ENCODE measurements at places on chromosomes 13 and 19. TPM values are rescaled to one million over a fixed set of nuclear protein-coding genes. Genes with fewer than 3 reads are reported as not detected.

DNA sequence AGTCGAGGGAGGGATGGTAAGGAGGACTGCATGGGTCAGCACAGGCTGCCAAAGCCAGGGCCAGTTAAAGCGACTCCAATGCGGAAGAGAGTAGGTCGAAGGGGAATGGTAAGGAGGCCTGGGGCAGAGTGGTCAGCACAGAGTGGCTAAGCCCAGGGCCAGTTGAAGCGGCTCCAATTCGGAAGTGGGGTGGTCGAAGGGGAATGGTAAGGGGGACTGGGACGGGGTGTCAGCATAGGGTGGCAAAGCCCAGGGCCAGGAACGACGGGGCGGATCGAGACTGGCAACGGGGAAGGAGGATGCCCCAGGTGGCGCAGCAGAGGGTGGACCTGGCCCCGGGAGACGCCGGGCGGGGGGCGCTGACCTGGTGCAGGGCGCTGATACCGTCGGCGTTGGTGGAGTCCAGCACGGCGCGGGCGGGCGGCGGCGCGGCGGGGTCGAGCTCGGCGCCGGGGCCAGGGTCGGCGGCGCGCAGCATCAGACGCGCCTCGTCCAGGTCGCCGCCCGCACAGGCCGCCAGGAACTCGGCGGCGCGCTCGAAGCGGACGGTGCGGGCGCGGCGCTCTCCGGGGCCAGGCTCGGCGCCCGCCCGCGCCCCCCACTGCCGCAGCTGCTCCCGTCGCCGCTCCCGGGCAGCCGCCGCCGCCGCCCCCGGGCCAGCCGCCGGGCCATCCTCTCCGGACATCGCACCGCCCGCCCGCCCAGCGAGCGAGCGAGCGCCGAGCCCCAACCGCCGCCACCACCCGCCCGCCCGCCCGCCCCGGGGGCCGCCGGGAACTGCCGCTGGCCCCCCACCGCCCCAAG is at the start of gene PPP1R12C:
Gene PPP1R12C (minus strand): TSS at position 779 of the 804 bp plus-strand sequence. CDS start 94 bp downstream, at position 685.
- no peak for DNase-seq

DNA sequence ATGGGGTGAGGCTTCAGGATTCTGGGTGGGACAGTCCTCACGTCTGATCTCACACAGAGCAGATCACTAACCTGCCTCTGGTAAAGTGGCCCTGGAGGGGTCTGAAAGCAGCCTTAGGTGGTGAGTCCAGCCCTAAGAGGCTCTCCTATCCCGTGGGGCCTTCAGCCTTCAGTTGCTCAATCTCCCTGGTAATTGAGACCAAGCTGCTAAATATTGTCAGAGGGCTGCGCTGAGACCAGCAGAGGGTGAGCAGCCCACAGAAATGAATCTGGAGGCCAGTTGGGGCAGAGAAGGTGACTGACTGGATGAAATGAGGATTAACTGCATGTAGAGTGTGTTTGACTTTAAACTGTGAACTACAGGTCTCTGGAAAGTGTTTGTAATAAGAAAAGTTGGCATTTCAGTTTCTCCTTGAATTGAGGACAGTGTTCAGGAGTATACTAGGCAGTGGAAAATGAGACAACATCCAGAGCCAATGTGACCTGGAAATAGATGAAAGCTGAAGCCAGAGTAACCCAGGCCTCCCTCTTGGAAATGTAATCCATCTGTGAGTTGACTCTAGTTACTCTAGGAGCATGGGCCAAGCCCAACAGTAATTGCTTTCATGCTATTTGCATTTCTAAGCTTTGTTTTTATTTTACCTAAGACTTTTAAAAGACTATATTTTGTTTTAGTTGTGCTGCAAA is 14.3 kb upstream of the HSPH1 start:
- no peak for DNase-seq

- DNase-seq = no peak
These were observed 10.2 kb downstream of the UTP14C start for GRCh38 chr13:52034616-52035226.

GRCh38 chr13:61286148-61286745 is 129.4 kb downstream of the PCDH20 start:
- no peak for DNase-seq

Gene FAM124A
- 11.5 TPM for total RNA-seq

GRCh38 chr19:2770055-2771013 is 12.7 kb downstream of the SGTA start:
- DNase-seq = no peak

Gene CEACAM16
- total RNA-seq = not detected

GRCh38 chr19:2923510-2923909 is 21.3 kb downstream of the ZNF77 start:
- DNase-seq = no peak

DNA sequence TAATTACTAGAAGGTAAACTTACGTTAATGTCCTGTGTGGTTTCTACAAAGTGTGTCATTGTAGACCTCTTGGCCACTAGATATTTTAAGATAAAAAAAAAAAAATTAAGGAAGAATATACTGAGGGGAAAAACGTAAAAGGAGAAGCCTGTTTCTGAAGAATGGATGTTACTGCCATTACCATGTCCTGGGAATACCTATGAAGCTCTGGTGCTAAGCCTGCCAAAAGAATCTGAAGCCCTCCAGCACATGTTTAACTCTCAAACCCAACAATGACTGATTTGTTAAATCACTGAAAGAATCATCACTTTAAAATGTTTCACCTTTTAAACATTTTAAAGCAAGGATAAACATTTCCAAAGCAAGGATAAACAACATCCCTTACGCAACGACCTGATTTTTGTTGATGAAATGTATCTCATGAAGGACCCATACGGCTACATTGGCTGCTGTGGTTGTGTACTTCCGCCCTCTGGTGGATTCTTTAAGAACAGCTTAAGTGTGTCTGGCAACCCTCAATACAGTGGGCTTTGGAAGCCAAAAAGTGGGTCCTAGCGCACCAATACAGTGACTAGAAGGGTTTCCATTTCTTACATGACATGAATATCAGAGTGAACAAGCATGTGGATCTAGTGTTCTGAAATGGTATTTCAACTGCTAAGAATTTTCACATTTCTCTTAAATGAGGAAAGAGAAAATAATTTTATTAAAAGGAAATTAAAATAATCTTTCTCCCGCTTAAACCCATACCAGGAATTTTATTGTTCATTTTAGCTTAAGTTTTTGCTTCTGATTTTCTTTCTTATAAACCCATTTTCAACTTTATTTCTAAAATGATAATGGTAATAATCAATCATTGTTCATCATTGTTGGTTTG is 74.5 kb upstream of the RAP2A start:
- DNase-seq = no peak

Gene TPT1
- total RNA-seq = 3,722 TPM

Gene ISOC2
- 53.2 TPM for total RNA-seq

Gene ZNF30
- total RNA-seq = 2.2 TPM

GRCh38 chr19:4969772-4970531 is 1.0 kb downstream of the KDM4B start:
- no peak for DNase-seq

DNA sequence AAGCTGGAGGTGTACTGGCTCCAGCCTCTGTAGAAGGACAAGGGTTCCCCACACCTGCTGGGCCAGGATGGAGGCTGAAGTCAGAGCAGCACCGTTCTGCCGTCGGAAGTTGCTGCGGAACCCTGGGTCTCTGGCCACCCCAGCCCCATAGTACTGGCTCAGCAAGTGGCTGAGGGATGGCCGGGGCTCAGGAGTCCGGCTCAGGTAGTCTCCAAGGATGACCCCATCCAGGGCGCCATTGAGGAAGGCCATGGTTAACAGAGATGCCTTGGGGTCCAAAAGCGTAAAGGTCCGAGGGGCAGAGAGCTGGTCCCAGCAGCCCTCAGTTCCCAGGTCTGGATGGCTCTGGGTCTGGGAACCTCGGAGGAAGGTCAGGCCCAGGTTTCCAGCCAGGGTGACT is 3.7 kb downstream of the PGLYRP2 start:
- no peak for DNase-seq

DNA sequence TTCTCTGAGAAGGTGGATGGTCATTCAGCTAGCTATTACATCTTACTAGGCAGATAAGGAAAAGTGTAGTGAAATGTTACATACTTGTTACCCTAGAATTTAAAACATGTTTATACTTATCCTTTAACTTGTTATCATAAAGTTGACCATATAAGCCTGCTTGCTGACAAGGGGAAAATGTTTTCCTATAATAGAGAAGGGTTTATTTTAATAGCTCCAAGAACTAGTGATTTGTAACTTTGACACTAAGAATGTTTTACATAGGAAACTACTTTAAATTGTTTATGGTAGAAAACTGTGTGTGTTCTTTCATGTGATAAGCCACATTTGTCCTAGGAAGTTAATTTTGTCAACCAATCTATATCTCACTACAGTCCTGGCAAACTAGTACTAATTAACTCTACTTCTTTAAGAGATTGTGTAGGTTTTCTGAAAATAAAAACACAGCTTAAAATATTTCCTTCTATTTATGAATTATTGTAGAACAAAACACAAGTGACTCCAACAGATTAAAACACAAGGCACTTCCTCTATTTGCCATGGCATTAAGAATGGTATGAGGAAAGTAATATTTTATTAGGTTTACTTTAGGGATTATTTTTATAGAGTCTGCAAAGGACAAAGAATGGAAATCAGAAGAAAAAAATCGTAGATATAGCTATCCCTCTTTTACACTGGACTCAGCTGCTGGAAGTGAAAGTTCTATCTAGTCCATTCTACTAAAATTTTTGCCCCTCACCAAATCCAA is 233.3 kb upstream of the NBEA start:
- no peak for DNase-seq

DNA sequence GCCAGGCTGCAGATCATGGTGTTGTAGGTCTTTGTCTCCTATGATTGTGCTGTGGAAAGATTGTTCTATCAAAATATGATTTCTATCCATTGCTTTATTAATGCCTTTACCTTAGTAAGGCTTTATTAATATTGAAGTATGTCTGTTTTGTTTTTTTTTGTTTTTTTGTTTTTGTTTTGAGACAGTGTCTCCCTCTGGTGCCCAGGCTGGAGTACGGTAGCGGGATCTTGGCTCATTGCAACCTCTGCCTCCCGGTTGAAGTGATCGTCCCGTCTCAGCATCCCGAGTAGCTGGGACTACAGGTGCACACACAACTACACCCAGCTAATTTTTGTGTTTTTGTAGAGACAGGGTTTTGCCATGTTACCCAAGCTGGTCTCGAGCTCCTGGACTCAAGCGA is 7.7 kb downstream of the IRGC start:
- no peak for DNase-seq

GRCh38 chr13:29803221-29803620 is 47.2 kb downstream of the UBL3 start:
- DNase-seq = no peak

- DNase-seq = no peak
These were observed 458.6 kb downstream of the DCT start for GRCh38 chr13:94020833-94021232.

DNA sequence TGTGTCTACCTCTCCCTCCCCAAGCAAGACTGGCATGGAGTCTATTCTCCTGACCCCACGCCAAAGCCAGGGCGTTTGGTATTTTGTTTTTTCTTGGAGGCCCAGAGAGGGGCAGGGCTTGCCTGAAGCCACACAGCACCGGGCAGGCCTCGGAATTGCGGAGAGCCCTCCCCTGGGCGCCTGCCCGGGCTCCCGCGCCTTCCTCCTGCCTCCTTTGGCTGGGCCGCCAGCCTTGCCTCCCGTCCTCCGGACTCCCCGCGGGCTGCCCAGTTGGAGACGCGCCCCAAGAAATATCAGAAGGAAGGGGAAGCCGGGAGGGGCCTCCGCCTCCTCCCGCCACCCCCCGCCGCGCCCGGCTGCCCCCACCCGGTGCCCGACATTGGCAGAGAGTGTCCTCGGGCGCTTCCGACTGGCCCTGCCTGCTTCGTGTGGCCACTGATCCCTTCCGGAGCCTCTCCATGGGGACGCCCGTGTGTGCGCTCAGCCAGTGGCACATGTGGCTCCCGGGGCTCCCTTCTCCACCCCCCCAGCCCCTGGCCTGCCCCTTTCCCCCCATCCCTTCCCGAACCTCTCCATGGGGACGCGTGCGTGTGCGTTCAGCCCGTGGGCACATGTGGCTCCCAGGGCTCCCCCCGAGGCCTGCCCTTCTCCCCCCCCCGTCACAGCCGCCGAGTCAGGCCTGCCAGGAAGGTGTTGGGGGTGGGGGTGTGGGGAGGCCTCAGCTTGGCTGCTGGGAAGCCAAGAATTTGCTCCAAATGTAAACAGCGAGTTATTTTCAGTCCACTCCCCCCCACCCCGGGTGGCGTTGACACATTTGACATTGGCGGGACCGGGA is 37.3 kb downstream of the NFIC start:
- DNase-seq = peak; percentile 94

Gene FGF21
- total RNA-seq = not detected

DNA sequence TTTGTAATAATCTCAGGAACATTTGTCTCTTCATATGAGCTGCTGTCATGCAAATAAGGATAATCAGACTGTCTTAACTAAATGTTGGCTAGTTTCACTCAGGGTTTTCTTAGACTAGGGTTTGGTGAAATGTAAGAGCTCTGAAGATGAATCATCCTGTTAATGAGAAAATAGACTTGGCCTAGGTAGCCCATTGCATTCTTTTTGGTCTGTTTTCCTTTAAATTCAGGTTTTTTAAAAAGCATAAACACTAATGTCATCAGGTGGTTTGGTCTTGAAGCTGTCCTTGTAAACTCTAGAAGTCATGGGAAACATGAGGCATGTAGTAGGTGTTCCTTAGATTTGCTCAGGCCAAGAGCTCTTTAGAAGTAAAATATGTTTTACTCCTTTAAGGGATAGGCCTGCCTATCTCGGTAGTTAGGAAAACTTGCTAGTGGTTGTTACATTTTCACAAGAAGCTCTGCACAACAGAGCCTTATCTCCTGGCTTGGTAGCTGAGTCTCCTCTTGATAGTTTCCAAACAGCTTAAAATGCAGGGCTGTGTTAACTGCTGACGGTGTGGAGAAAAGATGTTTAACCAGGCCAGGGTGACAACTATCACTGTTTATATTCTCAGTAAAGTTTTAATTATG is 62.0 kb upstream of the C1QTNF9B start:
- no peak for DNase-seq

- DNase-seq = no peak
These were observed 121.6 kb downstream of the CYSLTR2 start for GRCh38 chr13:48775285-48775684.

Gene DAND5
- not detected for total RNA-seq

GRCh38 chr19:35554076-35554475 is 8.7 kb downstream of the TMEM147 start:
- DNase-seq = no peak

DNA sequence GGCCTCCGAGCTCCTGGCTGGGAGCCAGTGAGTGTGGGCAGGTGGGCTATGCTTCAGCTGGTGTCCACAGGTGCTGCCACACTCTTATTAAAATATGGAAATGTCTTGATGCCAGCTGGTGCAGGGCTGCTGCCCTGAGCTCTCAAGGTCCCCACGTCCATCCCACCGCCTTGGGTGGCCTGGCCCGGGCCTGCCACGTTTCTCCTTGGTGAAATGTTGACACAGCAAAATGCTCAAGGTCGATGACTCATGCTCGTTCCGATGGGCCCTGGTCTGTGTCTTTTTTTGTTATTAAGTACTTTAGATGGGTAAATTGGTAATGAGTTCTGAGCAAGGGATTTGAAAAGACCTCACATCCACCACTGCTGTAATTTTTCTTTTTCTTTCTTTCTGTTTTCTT is 524.7 kb downstream of the MYO16 start:
- DNase-seq = no peak

- no peak for DNase-seq
These were observed 141.0 kb downstream of the RFC3 start for GRCh38 chr13:33958964-33959363.
